Activated T-cell treated with anti-CD3 and anti-CD28 coated beads for 48 hours (primary cell): ENCODE measurements at places on chromosomes 4 and X.

DNA sequence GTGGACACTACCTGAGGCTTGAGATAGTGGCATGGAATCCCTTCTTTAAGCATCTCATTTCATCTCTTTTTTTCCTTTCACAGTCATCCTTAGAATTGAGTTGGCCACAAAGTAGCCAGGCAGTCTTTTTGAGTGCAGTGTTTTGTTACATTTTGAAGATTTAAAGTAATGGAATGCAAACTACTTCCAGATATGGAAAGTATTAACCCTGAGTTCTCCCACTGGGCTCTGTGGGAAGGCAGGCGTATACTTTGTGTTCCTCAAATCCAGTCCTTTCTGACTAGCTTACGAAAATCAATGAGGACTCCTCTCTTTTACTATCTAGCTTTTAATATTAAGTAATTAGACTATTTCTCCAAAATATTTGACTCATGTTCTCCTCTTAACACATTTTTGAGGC lies 29.9 kb downstream of the PCDH10 start:
- no peak for DNase-seq

DNA sequence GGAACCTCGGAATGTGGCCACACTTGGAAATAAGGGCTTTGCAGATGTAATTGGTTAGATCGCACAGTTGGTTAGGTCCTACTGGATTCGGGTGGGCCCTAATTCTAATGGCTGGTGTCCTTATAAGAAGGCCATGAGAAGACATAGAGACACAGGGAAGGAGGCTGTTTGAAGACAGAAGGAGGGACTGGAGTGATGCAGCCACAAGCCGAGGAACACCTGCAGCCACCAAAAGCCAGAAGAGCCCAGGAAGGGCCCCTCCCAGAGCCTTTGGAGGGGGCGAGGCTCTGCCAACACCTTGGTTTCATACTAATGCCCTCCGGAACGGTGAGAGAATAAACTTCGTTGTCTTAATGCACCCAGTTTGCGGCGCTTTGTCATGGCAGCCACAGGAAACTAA lies 47.0 kb downstream of the EVC start:
- DNase-seq, result no peak

GRCh38 chr4:99885063-99885664 lies 9.1 kb downstream of the LAMTOR3 start:
- no peak for DNase-seq

DNA sequence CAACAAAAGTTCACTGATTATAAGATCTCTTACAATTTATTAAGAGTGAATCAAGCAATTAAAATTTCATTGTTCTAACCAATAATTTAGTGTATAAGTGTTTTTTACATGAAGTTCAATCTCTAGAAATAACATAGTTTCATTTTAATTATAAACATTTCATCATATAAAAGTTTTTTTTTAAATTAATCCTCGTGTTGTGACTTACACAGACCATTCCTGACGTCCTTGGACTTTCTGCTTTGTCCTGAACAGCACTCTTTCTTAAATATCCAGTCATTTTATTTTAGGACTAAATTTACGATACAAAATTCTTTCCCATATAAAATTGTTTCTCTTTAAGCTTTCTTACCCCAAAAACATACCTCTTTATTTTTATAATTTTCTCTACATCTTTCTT lies 841.7 kb upstream of the POU3F4 start:
- DNase-seq, result no peak

DNA sequence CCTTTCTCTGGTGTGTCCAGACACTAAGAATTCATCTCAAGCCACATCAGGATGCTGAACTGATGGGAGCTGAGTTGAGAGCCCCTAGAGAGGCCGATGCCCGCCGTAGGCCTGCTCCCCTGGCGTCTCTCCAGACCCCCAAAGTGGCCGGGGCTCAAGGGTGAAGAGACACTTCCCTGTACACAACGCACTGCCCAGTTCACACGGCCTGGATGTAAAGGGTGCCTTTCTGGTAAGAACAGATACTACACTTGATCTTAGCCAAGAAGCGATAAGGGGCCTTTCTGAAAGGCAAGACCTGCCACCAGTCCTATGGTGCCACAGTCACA lies 5.1 kb upstream of the TREX2 start:
- no peak for DNase-seq

GRCh38 chr4:92182736-92183407 lies 120.9 kb upstream of the GRID2 start:
- no peak for DNase-seq

DNA sequence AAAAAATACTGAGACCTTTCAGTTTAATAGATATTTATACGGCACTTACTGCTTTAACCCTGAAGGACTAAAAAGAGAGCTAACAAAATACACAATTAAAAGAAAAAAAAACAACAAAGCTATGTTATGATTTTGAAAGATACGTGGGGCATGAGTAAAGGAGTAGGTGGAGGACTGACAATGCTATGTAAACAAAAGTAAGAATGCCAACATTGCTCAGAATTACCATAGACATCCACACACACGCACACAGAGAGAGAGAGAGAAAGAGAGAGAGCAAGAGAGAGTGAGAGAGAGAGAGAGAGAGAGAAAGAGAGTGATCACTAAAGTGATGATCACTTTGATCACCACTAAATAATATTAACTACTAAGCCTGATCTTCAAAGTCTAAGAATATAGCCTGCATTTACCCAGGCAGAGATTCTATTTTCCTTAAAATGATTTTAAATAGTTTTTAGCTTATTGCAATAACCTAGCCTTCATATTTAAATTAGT lies 313.9 kb upstream of the SPANXN4 start:
- DNase-seq, result no peak

DNA sequence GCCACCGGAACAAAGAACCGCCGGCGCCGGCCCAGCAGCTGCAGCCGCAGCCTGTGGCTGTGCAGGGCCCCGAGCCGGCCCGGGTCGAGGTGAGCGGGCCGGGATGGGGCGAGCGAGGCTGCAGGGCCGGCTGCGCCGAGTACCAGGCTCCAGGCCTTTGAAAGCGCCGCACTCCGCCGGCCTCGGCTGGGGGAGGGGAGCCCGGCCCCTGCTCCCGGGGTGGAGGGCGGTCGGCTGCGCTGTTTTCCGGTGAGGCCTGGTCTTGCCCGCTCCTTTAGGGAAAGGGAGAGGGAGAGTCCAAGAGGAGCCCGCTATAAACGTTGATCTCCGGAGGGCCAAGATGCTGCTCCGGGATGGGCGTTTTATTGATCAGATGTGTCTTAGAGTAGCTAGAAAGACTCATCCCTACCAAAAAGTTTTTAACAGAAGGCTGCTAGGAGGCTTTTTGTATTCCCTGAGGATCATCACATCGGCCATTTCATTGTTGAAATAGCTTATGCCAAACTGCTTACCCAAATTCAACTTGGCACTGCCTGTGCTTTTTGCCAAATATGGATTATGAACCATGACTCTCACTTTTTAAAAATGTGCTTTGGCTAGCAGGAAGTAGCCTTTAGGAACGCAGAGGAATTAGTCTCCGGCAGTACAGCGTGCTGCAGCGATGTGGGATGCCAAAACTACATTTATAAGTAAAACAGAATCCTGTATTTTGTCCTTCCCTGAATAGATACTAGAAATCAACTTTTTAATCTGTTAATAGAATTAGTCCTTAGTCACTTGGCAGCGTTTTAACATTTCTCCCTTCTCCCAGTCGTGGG lies 760 bp downstream of the TMEM165 start:
- peak; percentile 27 for DNase-seq

GRCh38 chr4:47340914-47341313 lies 122.6 kb downstream of the COMMD8 start:
- DNase-seq, result no peak

GRCh38 chrX:52923781-52924241 lies 26.7 kb downstream of the FAM156B start:
- no peak for DNase-seq

GRCh38 chr4:174538123-174538875 lies 16.0 kb upstream of the HPGD start:
- no peak for DNase-seq

DNA sequence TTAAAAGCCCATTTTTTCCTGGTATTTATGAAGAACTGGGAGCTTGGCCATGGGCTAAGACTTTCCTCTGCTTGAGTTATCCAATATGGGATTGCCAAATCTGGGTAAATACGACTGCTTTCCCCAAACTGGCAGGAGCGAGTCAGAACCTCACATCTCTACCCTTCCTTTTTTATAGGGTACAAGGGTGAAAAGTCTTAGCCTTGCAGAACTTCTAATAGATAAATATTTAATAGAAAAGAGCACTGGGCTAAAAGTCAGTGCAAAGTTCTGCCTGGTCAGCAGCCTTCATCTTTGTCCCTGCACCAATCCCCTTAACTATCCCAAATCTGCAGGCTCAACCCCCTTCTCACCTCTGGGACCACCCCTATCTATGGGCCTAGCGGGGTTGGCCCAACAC lies 61.6 kb upstream of the ACSL1 start:
- no peak for DNase-seq

- no peak for DNase-seq
These were observed 40.7 kb upstream of the ERVMER34-1 start for GRCh38 chr4:52791936-52792335.

DNA sequence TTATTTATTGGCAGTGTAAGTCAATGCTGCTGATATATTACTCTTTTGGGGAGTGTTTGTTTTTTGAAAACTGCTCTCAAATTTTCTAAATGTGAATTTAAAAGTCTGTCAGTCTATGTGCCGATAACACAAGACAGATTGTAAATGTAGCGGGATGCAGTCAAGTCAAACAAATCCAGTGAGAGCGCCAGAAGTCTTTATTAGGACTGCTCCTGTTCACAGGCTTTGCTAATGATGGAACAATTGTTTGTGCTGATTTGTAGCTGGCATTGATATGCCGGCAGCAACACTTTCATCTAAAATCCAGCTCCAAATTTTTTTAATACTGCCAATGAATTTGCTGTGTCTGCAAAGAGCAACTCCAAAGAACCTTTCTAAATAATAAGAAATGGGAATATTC lies 78.7 kb upstream of the TET2 start:
- no peak for DNase-seq

DNA sequence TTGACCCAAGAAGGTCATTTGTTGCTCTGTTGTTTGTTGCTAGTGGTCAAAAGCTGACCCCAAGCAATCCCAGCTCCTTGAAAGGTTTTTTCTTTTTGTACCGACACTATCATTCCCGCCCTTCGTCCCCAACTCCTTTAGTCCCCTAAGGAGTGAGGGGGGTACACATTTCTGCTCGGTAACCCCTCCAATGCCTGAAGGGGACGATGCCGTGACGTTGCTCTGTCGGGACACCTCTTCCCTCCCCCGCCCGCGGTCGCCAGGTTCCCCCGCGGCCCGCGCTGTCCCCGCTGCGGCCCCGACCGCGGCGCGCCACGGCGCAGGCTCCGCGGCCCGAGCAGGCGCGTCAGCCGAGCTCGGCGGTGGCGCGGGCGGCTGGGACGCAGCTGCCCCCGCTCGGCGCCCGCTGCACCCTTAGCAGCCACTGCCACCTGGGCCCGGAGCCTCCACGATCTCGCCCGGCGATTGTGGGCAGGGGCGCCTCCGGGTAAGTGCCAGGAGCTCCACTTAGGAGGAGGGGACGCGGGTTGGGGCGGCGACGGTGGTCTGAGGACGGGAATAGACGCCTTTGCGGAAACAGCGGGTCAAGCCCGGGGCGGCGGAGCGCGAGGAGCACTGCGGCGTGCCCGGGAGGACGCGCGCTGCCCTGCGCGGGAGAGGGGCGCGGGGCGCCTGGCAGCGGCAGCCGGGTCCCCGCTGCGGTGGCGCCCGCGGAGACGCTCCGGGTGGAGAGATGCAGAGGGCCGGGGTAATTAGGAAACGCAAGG lies at the start of gene GLRB:
Gene GLRB, plus strand, starts transcription at position 340 of the 767 bp plus-strand sequence. CDS start 1,875 bp downstream, outside the sequence.
- no peak for DNase-seq

- DNase-seq, result no peak
These were observed 11.3 kb downstream of the HMX1 start for GRCh38 chr4:8860096-8860891.

- peak; percentile 56 for DNase-seq
These were observed 10.5 kb downstream of the PTTG2 start for GRCh38 chr4:37970702-37971101.

DNA sequence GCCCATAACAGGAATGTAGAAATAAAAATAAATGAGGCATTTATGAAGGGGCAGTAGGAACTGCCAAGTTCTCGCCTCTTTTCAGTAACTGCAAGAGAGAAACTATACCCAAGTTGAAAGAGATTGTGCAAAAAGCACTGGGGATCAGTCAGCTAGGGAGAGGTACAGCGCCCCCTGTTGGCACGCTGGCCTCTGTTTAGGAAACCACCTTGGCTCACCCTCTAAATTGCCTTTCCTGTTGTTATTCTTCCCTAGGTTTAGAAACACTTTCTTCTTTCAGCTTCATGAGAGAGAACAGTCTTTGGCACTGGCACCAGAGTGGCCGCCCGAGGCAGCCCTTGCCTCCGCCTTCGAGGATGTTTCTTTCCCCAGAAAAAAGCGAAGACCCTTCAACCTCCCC lies 348.5 kb downstream of the MID1IP1 start:
- DNase-seq, result peak; percentile 47

DNA sequence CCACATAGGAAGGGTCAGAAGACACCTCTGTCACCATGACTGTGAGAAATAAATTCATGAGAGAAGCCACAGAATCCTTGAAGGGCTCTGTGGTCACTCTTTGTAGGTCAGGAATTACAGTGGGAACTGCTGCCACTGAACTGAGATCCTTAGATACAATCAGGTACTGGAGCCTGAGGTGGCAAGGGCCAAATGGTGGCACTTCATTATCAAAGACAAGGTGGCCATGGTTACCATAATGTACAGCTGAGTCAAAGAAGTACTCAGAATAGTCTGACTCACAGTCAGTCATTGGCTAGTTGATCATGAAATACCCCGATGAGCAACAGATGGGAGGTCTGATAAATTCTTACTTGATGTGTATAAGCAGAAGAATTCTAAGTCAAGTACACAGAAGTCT lies 131.9 kb downstream of the RTL3 start:
- DNase-seq, result no peak

DNA sequence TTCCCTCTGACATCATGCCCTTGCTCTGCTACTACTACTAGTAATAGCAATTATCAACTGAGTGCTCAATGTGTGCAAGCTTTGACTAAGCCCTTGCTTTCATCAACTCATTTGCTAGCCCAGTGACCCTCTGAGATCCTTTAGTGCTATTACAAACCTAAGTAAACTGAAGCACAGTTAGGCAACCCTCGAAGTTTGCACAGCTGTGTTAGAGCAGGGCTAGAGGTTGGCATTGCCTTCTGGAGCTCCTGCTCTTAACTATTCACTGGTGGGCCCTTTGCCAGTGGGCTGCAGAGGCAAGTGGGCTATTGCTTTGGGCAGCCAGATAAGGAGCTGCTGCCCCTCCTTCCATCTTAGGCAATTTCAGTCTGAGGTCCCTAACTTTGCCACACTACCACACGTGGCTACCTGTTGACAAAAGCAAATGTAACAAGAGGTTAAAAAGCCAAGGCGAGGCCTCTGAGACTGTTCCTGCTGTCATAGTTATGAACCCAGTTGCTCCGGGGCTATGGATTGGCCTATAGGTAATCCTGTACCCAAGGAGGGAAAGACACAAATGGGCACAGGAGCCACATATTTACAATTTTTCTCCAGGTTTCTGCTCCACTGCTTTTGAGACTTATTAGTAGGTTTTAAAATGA lies 41.5 kb upstream of the ANKRD50 start:
- no peak for DNase-seq

- no peak for DNase-seq
These were observed 68.3 kb upstream of the CNKSR2 start for GRCh38 chrX:21305799-21306336.
